AG04450 (cell line): ENCODE measurements at places on chromosomes 3 and 15.

DNA sequence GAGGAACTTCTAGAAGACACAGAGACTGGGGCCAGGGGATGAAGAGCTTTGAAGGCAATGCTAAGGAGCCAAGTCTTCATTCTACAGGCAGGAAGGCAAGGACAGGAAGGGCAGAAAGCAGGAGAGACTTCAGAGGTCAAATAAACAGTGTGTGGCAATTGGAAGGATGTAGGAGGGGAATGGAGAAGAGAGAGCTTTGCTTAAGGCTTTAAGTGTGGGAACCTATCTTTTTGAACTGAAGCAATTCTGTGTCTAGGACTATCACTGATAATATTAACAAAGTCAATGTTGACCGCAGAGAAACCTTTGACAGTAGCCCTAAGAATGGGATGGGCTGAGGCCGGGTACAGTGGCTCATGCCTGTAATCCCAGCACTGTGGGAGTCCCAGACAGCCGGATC, 325.0 kb downstream of the FOXP1 start:
- no peak for DNase-seq

- no peak for DNase-seq
These were observed 204.4 kb downstream of the OTOL1 start for GRCh38 chr3:161700998-161701397.

DNA sequence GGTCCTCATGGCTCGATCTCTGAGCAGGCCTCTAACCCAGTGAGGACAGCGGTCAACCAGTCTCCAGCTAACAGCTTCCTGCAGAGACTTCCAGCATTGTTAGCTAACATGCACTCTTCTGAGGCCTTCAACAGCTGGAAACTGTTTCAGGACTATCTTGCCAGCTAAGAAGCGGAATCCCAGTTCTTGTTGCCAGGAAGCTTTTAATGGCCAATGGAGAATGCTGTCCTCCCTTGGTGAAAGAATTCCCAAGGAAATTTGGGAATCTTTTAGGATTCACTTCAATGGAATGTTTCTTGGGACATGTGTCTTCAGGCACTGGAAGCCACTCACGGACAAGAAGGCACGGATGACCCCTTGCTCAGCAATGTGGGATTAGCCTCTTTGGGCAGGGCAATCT, 91.7 kb downstream of the CEMIP start:
- no peak for DNase-seq

- DNase-seq, result no peak
These were observed 108.4 kb downstream of the DNAJB8 start for GRCh38 chr3:128358156-128358895.

DNA sequence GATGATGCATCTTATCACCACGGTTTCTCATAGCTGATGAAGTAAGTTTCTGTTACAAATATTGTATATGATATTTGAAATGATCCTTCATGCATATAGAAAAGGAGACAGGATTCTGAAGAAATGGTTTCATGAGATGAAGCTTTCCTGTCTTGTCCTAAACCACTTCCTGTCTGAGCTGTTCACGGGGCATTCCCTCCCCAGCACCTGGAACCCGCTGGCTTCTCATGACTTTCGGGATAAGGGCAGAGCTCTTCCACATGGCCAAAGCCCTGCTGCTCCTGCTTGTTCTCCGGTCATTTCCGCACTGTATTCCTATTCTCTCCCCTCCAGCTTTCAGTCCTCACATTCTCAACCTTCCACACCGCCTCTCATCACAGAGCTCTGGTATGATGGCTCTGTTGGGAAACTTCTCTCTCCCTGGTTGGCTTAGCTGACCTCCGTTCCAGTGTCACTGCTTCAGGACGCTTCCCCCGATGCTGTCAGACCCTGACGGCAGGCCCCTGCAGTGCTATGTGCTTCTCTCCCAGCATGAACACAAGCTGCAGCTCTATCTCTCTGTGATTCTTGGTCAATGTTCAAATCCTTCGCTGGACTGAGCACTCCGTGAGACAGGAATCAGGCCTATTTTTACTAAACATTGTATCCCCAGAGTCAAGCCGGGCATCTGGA, 86.9 kb upstream of the HERC1 start:
- DNase-seq, result no peak

- DNase-seq, result no peak
These were observed 5.4 kb upstream of the TRIM59 start for GRCh38 chr3:160454995-160455394.

DNA sequence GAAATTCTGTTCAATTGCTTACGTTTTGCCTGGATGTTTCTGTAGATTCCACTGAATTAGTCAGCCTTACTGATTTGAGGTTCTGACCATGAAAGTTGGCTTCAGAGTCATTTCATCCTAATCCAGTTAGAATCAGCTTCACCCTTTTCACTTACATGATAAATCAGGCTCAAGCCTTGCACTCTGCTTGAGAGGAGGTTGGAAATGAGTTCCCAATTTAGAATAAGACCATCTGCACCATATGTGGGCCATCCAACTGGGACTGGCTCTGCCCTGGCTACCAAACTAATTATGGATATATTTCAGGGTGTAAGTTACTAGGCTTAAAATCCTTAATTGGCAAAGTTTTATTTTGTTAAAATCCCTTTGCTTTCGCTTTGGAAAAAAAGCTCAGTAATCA, 255.7 kb downstream of the CHL1 start:
- DNase-seq, result no peak

GRCh38 chr15:45376967-45377608, 1.3 kb downstream of the GATM start:
- no peak for DNase-seq

GRCh38 chr3:9217784-9218513, 31.5 kb downstream of the SRGAP3 start:
- DNase-seq, result no peak

GRCh38 chr3:12981306-12982275, 91.6 kb downstream of the IQSEC1 start:
- DNase-seq, result no peak
